RPMI7951 (cell line): ENCODE measurements at places on chromosomes 12 and 14.

DNA sequence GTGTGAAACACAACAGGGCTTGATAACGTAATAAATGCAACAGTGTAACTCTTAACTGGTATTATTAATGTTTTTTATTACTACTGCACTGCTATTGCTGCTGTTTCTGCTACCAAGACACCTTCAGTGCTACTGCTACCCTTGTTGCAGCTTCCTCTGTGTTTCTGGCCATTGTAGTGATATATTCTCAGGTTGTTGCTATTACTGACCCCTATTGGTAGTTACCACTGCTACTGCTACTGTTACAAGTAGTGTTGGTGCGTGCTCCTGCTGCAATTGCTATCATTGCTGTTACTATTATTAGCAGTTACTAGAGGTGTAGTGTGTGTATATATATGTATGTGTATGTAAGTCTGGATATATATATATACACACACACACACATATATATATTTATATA is 87.2 kb upstream of the PTPRB start:
- DNase-seq = peak; percentile 31

DNA sequence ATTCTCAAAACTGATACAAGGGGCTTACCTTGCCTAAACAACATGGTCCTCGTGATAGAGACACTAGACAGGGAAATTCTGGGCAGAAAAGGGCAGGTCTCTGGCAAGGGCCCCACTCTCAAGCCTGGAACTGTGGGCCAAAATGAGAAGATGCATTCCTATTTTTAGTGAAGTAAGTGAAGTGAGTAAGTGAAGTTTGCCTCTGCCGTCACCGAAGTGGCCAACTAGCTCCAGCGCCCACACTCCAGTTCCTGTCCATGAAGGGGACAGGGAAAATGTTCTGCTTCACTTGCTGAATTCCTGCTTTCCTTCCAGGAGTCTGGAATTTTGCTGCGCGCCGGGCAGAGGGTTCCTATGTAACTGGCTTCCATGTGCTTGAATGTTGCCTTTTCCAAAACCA is 1035.6 kb upstream of the TMEM132C start:
- peak; percentile 31 for DNase-seq

DNA sequence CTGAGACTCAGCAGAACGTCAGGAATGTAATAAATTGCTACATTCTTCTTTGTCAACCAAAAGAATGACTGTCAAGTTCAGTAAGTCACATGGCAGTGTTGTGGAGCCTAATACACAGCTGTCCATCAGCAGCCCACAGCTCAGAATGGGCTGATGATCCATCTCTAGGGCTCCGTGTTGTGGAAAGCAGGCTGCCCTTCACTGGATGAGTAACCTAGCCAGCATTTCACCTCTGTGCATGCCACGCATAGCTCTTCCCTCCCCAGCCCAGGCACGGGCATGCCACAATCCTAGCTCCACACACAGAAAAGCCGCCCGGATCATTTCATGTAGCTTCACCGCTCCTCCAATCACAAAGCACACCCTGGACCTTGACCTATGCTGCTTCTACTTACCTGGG is 878.0 kb upstream of the TMEM132C start:
- DNase-seq = peak; percentile 47

DNA sequence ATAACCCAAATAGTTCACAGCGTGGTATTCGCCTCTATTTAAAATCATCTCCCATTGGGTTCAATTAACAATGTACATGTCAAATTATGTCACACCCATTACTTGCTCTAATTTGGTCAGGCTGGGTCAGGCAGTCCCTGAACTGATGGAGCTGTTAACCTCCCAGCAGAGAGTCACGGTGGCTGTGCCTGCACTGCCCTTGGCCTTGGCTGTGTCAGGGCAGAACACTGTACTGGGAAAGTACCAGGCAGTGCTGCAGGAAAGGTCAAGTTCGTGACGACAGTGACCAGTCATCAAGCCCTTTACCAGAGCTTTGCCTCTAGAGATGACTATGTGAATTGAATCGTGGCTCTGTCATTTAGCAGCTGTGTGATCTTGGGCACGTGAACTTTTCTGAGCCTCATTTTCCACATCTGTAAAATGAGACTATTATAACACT is 100.0 kb downstream of the ARF6 start:
- DNase-seq = peak; percentile 88

DNA sequence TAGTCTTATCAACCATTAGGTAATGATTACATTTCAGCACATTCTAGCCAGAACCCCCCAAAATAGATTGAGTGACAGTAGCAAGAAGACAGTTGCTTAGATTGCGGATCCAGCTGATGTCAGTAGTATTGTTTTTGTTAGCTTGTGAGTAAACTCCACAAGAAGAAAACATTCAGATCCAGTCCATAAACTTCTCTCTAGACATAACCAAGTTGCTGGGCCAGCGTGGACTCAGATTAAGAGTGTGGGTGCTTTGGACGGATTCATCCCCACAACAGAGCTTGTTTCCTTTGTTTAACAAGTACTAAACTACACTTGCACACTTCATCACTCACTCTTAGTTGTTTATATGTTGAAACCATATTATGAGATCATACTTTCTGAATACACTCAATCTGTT is 293.4 kb downstream of the NPAS3 start:
- no peak for DNase-seq

GRCh38 chr12:58787021-58787760 is 133.1 kb downstream of the LRIG3 start:
- no peak for DNase-seq

DNA sequence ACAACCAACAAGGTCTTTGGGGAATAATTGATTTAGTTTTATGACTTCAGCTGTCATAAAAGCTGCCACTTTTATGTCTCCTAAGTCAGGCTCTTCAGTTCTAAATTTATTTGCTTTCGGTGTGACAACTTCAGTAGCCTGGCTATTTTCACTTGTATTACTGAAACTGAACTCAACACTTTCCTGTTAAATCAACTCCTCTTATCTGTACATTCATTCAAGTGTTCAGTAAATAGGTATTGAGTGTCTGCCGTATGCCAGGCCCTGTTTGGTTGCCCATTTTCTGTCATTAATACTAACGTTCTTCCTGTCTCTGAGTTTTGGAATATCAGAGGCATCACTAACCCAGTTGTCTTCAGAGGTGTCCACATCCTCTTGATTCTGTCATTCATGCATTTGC is 7.5 kb downstream of the UTP20 start:
- no peak for DNase-seq

DNA sequence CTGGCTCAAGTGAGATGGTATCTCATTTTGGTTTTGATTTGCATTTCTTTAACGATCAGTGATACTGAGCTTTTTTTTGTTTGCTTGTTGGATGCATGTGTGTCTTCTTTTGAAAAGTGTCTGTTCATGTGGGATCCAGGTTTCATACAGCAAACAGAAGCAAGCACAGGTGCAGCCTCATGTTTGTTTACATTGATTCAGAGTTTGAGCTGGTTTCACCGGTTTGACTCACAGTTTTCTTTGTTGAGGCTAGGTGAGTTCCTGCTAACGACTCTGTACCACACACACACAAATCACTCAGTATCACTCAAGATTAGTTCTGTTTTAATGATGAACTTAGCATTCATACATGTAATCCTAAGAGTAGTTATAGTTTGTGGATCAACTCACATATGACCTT is 3.7 kb downstream of the OR10G2 start:
- no peak for DNase-seq
